ENCODE measurements at places on chromosomes 3 and 15.

- DNase-seq: peak; percentile 53
Observed at GRCh38 chr3:132382267-132382666, 35.0 kb upstream of the DNAJC13 start.

DNA sequence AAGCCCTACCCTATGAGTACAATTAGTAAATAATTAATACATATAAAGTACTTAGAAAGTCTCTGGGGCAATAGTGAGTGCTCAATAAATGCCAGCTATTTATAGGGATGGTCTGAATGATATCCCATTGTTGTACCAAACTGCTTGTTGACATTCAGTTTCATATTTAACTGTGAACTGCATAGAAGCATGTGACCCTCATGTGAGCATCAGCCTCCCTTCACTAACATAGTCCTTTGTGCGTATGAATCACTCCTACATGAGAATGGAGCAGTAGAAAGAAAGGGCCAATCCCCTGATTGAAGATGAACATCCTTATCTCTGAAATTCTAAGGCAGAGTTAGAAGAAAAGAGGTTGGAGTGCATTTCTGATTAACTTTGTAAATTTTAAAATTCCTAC is 68.7 kb upstream of the ATP10A start:
- DNase-seq: no peak

DNA sequence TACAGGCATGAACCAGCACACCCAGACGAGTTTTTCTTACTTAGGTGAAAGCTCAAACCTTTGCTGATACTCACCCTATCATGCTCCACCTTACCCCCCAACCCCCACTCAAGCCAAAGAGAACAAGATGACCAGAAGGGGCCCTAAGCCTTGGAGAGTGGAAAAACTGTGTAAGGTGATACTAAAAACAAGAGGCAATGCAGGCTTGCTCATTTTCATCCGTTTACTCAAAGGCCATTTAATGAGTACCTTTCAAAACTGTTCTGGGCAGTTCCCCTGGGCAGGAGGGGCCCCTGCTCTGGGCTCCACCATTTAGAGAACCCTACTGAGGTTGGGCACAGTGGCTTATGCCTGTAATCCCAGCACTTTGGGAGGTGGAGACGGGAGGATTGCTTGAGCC is 6.7 kb downstream of the TYRO3 start:
- no peak for DNase-seq

- no peak for DNase-seq
Observed at GRCh38 chr3:20056725-20057611, 16.7 kb downstream of the KAT2B start.

DNA sequence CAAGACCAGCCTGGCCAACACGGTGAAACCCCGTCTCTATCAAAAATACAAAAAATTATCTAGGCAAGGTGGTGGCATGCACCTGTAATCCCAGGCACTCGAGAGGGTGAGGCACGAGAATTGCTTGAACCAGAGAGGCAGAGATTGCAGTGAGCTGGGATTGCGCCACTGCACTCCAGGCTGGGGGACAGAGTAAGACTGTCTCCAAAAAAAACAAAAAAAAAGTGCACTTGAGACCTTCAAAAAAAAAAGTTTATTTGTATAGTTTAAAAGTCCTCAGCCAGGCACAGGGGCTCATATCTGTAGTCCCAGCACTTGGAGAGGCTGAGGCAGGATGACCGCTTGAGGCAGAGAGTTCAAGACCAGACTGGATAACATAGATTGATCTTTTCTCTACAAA is 2.1 kb downstream of the PBRM1 start:
- DNase-seq: no peak

GRCh38 chr3:129577366-129577765 is 29.1 kb downstream of the PLXND1 start:
- DNase-seq: no peak

DNA sequence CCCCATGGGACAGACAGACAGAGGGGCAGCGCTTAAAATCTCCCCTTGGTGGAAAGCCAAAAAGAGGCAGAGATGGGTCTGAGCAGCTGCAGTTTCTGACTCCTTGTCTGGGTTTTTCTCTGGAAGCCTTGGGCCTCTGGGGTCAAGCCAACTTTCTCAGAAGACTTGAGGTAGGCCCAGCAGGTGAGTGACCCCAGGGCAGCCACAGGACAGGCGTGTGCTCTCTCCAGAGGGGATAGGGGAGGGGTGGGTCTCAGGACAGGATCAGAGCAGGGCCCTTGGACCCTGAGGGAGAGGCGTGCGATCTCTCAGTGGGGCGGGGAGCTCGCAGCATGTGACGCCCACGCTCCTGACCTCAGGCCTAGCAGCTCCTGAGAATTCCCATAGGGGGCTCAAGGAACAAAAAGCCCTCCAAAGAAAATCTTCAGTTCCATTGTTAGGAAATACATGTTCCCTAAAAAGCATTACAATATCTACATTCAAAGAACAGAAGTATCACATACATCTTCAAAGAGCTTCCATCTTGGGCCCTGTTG is 34.6 kb upstream of the DUSP7 start:
- DNase-seq: no peak

DNA sequence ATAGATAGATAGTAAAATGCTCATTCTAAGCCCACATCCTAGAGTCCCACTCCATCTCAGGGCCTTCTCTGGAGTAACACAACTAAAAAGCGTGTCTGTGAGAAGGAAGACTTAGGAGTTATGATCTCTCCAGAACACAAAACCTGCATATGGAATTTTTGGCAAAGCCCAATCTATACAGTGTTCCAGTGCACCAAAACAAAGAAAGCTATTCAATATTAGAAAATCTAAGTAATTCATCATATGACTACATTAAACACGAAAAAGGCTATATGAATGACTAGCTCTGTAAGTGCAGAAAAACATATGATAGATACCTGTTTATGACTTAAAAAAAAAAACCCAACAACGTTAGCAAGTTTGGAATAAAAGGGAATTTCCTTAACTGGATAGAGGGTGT is 27.7 kb downstream of the MTMR10 start:
- DNase-seq: no peak
